ENCODE measurements at places on chromosomes 16 and 17. TPM values are rescaled to one million over a fixed set of nuclear protein-coding genes. Genes with fewer than 3 reads are reported as not detected.

PPP1R27 gene
- total RNA-seq: not detected

GID4 gene
- 13.5 TPM for total RNA-seq

KRTAP17-1 gene
- total RNA-seq: not detected

TTYH2 gene
- 1.9 TPM for total RNA-seq

SLC43A2 gene
- 8.0 TPM for total RNA-seq

CDRT15 gene
- total RNA-seq: not detected

SMIM5 gene
- total RNA-seq: 0.32 TPM

CCL4L2 gene
- total RNA-seq: not detected

RRAD gene
- 12.1 TPM for total RNA-seq

IGF2BP1 gene
- total RNA-seq: 61.6 TPM

ATP6V0A1 gene
- 35.1 TPM for total RNA-seq

POLR2C gene
- total RNA-seq: 170 TPM

AATK gene
- 0.34 TPM for total RNA-seq

TPSD1 gene
- not detected for total RNA-seq

TMEM114 gene
- not detected for total RNA-seq

TVP23A gene
- not detected for total RNA-seq

MT1E gene
- total RNA-seq: not detected

LRRC75A gene
- 1.2 TPM for total RNA-seq

TNFSF13 gene
- 0.72 TPM for total RNA-seq

PLLP gene
- 1.3 TPM for total RNA-seq

ACSM5 gene
- total RNA-seq: not detected

MRPL27 gene
- 139 TPM for total RNA-seq

USH1G gene
- 0.07 TPM for total RNA-seq

IRX5 gene
- 2.1 TPM for total RNA-seq

MFSD6L gene
- total RNA-seq: not detected

KRTAP3-2 gene
- total RNA-seq: 0.42 TPM

MGAT5B gene
- 25.5 TPM for total RNA-seq

HOXB8 gene
- 7.8 TPM for total RNA-seq

NGFR gene
- total RNA-seq: 0.69 TPM

FOXN1 gene
- not detected for total RNA-seq

FDXR gene
- total RNA-seq: 63.3 TPM

CCL8 gene
- total RNA-seq: not detected

CCL14 gene
- total RNA-seq: not detected

KRTAP9-2 gene
- not detected for total RNA-seq

ITGA3 gene
- 435 TPM for total RNA-seq

MYL11 gene
- total RNA-seq: not detected

SPNS2 gene
- total RNA-seq: 14.1 TPM

GAST gene
- not detected for total RNA-seq

ZNRF1 gene
- 16.9 TPM for total RNA-seq

ZNF771 gene
- total RNA-seq: 7.1 TPM

MARCHF10 gene
- total RNA-seq: 1.2 TPM

AANAT gene
- 0.51 TPM for total RNA-seq
